ENCODE measurements at places on chromosomes 13 and 19. TPM values are rescaled to one million over a fixed set of nuclear protein-coding genes. Genes with fewer than 3 reads are reported as not detected.

The MCF2L gene
- total RNA-seq: 17.0 TPM

The KIRREL2 gene
- total RNA-seq: 3.1 TPM

The KDM4B gene
- total RNA-seq: 43.7 TPM

The PSG1 gene
- not detected for total RNA-seq

The RGL3 gene
- total RNA-seq: 58.5 TPM

The TRIM28 gene
- 1,058 TPM for total RNA-seq

The ZNF415 gene
- 10.3 TPM for total RNA-seq

The ZNF709 gene
- total RNA-seq: 2.1 TPM

The GZMM gene
- total RNA-seq: 0.64 TPM

The CYP4F11 gene
- not detected for total RNA-seq

The OLFM4 gene
- not detected for total RNA-seq

The GEMIN7 gene
- 47.2 TPM for total RNA-seq

The IFI30 gene
- 28.0 TPM for total RNA-seq

The KIR2DL1 gene
- total RNA-seq: not detected

The SLC25A41 gene
- total RNA-seq: 0.42 TPM

The KLK6 gene
- total RNA-seq: 2.6 TPM

The ZIC2 gene
- total RNA-seq: 426 TPM

The C1QTNF9 gene
- not detected for total RNA-seq

The PPM1N gene
- total RNA-seq: 8.1 TPM

The MCEMP1 gene
- not detected for total RNA-seq

The PSG4 gene
- not detected for total RNA-seq

The ZNF446 gene
- 8.4 TPM for total RNA-seq

The ZNF536 gene
- not detected for total RNA-seq

The SRRM5 gene
- 0.44 TPM for total RNA-seq

The LGALS7 gene
- 0.92 TPM for total RNA-seq

The LILRA1 gene
- not detected for total RNA-seq

The STARD13 gene
- total RNA-seq: 2.1 TPM

The CAMSAP3 gene
- total RNA-seq: 28.4 TPM

The SLC6A16 gene
- 3.2 TPM for total RNA-seq

The CABP5 gene
- not detected for total RNA-seq

The PCSK4 gene
- total RNA-seq: 9.1 TPM

The NXNL1 gene
- not detected for total RNA-seq

The WDR87 gene
- total RNA-seq: not detected

The PLA2G4C gene
- 6.5 TPM for total RNA-seq

The FSD1 gene
- 53.9 TPM for total RNA-seq

The EBI3 gene
- 1.2 TPM for total RNA-seq

The ZNF681 gene
- total RNA-seq: 10.4 TPM

The URAD gene
- not detected for total RNA-seq

The LIN7B gene
- 4.2 TPM for total RNA-seq

The ATP1A3 gene
- total RNA-seq: 11.6 TPM

The FREM2 gene
- 15.4 TPM for total RNA-seq

The RXFP2 gene
- not detected for total RNA-seq

Data from H9 (cell line).